ENCODE measurements at places on chromosomes 11 and 22.

DNA sequence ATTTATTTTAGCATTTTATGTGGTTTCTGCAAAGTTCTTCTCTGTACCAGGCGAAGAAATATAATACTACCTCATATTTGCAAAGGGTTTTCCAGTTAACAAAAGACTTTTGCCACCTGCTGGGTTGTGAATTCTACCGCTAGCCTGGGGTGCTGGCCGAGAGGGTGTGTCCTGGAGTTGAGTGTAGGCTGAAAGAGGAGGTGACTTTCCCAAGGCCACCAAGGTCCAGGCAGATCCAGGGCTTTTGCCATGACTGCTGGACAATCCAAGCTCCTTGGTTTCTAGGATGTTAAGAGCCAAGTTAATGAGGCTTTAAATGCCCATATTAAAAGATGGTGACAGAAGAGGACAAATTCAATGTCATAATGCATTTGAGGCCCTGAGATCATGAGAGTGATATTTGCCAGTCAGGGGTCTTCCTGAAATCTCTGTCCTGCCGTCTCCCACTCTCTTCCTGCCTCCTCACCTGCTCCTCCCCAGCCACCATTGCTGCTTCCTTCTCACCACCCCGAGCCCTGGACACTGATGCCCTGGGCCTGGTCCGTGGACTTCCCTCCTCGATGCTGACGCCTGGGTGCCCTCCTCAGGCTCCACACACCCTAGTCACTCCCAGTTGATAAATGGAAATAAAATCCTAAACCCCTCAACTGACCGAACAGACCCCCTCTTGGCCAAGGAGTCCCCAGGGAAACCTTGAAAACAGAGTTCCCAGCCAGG, 825.6 kb downstream of the TBC1D22A start:
- no peak for DNase-seq

DNA sequence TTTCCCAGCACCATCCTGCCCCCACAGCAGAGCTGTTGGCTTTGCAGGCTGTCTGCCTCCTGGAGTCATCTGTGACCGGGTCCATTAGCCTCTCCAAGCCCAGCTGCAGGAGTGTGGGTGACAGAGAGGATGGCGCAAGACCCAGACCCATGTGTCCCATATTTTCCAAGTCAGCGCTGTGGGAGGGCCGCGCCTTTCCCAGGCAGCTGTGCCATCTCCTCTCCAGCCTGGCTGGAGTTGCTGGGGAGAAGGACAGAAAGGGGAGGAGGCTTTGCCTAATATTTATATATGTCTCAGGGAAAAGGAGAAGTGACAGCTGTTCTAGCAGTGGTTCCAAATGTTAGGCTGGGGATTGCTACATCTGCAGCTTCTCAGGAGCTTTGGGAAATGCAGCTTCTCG, 15.7 kb downstream of the DTX4 start:
- DNase-seq, result no peak

- DNase-seq, result no peak
Measured at GRCh38 chr11:64571050-64571409, 20.0 kb upstream of the SLC22A12 start.

DNA sequence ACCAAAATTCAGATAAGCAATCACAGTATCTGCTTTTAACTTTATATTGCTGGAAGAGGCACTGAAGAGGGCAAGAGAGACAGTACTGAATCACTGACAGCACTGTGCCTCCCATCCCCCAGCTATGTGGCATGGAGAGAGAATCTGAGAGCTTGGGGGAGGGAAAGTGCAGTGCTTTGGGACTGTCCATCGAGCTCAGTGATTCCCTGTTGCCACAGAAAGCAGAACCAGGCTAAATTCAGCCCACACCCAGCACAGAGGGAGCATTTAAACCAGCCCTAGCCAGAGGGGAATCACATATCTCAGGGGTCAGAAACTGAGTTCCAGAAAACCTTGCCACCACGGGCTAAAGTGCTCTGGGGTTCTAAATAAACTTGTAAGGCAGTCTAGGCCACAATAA, 44.3 kb downstream of the KCNQ1 start:
- DNase-seq, result no peak

DNA sequence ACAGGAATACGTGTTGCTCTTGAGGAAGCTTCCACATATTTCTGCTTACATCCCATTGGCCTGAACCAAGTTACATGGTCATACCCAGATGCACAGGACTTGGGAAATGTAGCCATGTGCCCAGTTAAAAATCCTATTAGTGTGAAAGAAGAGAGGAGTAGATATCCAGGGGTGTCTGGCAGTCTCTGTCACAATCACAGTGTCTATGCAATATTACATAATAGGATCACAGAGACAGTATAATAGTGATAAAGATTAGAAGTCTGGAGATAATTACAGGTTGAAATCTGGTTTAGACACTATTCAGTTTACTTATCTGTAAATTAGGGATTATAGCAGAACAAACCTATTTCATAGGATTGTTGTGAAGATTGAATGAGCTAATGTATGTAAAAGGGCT, 62.6 kb upstream of the SLC6A5 start:
- no peak for DNase-seq
